Stimulated activated CD8-positive, alpha-beta memory T cell treated with anti-CD3 and anti-CD28 coated beads, Interleukin-2, amount 100 ng/mL, for 48 hours (primary cell): ENCODE measurements at places on chromosomes 1 and 21.

GRCh38 chr21:38471766-38472165 is 26.5 kb downstream of the ERG start:
- no peak for DNase-seq

DNA sequence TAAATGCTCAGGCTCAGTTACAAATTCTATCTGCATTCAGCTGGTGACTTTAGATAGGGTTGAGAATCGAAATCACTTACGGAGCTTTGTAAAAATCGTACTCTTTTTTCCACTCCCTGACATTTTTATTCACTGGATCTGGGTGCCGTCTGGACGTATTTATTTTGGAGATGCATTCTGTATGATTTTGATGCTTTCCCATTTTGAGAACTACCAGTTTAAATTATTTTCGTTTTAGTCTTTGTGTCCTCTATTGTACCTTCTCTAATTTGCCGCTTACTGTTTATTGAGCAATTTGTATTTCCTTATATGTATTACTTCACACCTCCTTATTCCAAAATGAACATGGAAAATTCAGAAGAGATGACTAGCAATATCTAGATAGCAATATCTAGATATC is 96.2 kb downstream of the FASLG start:
- no peak for DNase-seq

GRCh38 chr1:1169429-1170214 is 4.1 kb upstream of the TTLL10 start:
- no peak for DNase-seq

- DNase-seq = no peak
Observed at GRCh38 chr1:224116131-224116530, 2.2 kb downstream of the FBXO28 start.
